ENCODE measurements at places on chromosomes 1 and 21.

GRCh38 chr1:69824932-69825331 is 257.2 kb downstream of the LRRC7 start:
- no peak for DNase-seq

DNA sequence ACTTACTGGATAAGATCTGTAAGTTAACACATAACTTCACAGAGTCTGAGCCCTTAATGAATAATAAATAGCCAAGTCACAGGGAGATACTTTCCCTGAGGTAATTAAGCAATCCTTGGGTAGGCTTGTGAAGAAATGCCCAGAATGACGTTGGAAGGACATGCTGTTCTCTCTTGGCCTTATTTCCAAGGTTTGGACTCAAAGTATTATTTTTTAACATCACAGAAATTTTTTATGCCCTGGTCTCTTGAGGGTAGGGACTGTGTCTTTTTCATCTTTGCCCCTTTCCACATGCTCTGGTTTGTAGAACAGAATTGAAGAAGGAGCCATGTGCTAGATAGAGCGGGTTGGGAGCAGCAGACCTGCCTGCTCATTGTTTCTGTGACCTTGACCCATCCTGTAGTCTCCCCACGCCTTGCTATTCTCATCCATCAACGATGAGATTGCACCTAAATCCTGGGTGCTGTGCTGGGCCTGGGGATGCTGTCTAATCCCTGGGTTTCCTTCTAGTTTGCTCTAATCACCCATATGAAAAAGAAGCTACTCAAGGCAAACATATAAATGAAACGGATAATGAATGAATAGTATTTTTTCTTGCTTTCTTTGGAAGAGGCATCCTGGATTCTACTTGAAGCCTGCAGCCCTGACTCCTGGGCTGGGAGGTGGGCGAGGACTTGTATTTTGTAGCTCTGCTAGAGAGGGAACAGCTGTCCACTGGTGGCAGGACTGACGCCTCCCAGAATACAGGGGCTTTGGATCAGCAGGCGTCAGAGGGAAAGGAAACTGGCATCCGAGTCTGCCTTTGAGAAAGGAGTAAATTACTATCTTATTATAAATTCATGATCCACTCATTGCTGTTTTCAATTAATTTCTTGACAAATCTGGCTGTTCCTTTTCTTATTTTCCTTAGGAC is 17.5 kb upstream of the LAMTOR5 start:
- DNase-seq = no peak

- DNase-seq = no peak
These were observed 31.5 kb downstream of the TRAPPC10 start for GRCh38 chr21:44043613-44044012.

GRCh38 chr1:910881-911721 is 12.6 kb upstream of the SAMD11 start:
- DNase-seq = peak; percentile 93

DNA sequence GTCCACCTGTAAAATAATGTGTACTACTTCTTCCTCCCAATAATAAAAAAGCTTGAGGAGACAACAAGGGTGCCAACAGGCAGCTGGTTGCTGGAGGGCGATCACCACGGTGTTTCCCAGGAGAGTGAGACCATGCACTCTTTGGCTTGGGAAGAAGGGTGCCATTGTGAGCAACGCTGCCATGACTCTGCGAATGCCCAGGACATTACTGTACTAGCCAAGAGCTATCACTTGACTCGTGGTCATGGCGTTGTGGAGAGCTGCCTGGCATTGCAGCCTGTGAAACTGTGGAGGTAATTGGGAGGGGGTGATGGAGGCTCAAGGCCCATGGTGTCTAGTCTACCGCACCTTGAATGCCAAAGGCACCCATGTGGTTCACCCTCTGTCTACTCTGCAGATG is 14.6 kb upstream of the PRMT2 start:
- no peak for DNase-seq

- DNase-seq = peak; percentile 26
These were observed 366.9 kb downstream of the TGFB2 start for GRCh38 chr1:218711884-218712674.
